ENCODE measurements at places on chromosomes 6 and 20.

GRCh38 chr20:50259705-50260478 is 69.3 kb downstream of the CEBPB start:
- no peak for DNase-seq

DNA sequence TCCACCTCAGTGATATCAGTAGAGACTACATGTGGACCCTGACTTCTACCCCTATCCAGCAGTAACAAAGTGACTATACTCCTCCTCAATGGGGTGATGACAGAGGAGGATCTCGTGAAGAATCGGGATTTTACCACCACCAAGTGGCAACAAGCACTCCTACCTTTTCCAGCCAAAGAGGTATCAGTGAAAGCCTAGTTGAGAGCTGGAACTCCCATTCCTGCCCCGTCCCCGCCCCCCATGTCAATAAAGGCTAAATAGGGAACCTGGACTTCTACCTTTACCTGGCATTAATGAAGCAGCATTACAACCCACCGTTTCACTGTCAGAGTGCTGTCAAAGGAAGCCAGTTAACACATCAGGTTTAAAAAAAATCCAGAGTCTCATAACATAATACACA is 45.3 kb downstream of the RNF24 start:
- DNase-seq: no peak

DNA sequence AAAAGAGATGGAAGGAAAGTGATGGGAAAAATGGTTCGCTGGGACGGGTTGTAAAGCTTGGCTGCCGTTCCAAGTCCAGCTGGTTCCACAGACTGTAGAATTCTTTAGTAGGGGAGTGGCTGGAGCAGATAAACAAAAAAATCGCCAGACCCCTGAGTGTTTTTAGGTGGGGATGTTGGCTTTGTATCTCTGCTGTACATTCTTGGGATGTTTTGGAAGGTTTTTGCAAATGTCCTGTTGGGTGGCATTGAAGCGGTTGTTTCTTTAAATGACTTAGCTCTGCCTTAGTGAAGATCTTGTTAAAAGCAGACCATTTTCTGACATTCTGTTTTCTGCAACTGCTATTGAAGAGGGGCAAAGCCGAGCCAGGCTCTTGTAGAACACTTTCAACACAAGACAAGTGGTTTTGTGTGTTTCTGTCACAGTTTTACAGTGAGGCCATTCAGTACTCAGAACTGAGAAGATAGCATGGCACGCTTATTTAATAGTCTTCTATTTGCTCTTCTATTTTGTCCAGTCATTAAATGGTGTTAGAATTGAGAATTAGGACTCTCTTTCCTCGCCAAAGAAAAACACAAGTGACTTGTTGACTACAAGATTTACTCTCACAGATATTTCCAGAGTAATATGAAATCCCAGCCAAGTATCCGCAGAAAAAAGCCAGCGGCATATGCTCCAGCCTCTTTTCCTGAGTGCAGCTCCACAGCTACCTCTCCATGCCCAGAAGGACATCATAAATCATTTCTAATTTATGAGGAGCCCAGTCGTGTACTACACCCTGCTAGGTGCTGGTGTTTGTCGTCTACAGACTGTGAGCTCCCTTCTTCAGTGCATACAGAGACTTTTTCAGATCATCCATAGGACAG is 65.8 kb downstream of the PHACTR2 start:
- no peak for DNase-seq

DNA sequence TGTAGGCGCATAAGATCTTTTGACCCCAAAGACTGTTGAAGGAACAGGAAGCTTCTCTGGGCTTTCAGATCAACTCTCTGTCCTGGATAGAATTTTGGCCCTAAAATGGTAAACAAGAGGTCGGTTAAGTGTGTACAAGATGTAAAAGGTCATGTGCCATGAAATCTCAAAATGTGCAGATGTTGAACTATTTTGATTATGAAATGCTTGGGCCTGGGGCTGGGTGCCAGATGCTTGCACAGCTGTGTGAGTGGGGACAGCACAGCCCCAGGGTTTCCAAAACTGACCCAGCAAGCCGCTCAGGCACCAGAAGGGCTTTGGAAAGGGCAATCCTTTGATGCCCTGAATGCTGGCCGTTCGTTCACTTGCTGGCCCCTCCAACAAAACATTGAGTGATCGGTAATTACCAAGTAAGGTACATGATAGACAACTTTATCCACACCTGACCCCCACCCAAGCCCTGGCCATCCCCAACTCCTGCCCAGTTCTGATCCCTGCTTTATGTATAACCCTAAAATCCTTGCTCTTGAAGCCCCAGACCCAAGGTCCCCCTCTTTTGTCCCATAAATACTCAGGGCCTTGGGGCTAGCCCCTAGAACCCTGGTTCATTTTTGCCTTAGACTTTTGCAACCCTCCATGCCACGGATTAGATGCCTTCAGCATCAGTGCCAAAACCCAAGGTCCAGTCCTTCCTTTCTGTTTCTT is 1.9 kb downstream of the TMEM239 start:
- no peak for DNase-seq

DNA sequence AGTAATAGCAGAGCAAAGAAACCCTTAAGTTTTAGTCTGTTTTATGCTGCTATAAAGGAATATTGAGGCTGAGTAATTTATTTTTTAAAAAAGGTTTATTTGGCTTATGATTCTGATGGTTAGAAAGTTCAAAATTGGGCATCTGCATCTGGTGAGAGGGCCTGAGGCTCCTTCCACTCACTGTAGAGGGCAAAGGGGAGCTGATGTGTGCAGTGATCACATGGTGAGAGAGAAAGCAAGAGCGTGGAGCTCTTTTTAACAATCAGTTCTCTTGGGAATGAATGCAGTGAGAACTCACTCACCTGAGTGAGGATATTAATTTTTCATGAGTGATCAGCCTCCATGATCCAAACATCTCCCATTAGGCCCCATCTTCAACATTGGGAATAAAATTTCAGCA is 36.4 kb upstream of the SAMD3 start:
- DNase-seq: no peak

- no peak for DNase-seq
These were observed 95.4 kb upstream of the DOK5 start for GRCh38 chr20:54379893-54380584.

Data from foreskin melanocyte (primary cell).